Stimulated activated CD8-positive, alpha-beta memory T cell treated with anti-CD3 and anti-CD28 coated beads, Interleukin-7, amount 100 ng/mL, for 1 hour (primary cell): ENCODE measurements at places on chromosomes 5 and 9.
A peak's percentile ranks its signal among the peaks of the same experiment; 100 is the strongest.

DNA sequence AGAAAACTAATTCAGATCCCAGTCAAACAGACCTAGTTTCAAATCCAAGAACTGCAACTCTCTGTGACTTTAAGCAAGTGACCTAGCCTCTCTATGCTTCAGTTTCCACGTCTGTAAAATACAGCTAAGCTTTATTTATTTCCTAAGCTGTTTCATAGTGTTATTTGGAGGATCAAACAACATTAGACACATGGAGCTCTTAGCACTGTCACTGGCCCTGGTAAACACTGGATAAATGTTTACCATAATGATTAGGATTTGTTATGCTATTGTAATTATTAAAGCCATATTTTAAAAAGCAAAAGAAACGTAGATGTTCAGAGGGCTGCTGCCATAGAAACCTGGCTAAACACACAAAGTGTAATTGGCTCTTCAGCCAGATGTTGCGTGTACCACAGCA, 26.6 kb upstream of the C5orf58 start:
- DNase-seq: no peak

- no peak for DNase-seq
Measured at GRCh38 chr5:131939690-131940345, 5.6 kb downstream of the MEIKIN start.

DNA sequence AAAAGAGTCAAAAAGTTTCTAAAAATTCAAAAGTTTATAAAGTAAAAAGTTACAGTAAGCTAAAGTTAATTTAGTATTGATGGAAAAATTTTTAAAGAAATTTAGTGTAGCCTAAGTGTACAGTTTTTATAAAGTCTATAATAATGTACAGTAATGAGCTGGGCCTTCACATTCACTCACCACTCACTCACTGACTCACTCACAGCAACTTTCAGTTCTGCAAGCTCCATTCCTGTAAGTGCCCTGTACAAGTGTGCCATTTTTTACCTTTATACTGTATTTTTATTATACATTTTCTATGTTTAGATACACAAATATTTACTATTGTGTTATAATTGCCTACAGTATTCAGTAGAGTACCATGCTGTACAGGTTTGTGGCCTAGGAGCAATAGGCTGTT, 239.5 kb upstream of the MAP3K1 start:
- DNase-seq: no peak

DNA sequence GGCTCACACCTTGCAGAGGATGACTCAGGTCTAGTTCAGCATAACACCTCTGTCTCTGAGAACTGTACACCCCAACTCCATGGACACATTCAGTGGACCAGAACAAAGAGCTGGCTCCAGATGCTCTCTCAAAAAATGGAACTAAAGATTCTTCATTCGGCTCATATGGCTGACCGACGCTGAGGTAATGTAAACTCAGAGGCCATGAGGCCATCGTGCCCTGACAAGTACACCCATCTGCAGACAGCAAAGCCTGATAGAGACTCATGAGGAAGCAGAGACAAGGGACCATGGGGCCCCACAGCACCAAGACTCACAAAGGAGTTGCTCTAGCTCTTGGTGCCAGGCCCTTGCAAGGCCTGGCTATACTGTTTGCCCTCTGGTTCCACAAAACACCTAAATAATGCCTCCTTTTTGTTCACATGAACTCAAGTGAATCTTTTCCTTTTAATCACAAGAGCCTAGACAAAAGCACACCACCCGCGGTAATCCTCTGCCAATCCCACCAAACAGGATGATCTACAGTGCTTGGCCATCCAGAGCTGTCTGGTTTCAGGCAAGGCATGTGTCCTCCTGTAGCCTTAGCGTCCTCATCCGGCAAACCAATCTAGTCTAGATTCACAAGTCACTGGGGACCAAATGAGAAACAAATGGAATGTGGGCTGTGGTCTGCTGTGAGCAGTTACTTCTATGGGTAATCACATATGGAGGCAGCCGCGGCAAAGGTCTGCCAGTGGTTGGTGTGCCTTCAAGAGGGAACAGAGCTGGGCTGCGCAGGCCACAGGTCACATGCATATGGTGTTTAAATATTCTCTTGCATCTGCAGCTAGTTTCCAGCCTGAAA, 22.7 kb downstream of the MED27 start:
- DNase-seq: no peak

- no peak for DNase-seq
Measured at GRCh38 chr9:36144309-36145232, 8.0 kb downstream of the GLIPR2 start.

DNA sequence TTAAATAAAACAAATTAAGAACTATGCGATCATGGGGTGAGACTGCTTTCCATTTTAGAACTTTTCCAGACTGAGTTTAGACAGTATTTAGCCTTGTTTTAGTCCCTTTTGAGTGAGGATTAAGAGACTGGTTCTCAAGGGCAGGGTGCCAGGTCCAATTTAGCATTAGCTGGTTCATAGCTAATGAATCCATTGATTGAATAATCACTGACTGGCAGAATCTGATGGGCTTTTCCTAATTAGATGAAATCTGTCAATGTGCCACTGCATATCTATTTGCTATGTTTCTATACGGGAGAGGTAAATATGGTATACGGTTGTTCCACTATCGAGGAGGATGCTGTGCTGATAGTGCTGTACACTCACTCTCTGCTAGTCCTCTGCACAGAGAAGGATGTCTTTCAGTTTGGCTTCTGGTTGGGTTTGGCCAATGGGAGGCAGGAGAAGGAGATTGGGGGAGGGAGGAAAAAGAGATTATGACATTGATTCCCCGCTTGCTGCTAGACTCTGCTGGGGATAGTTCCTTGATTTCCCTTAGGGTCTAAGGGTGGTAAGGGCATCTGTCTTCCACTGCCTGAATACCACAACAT, 496.6 kb downstream of the CTNND2 start:
- no peak for DNase-seq

- DNase-seq: no peak
Measured at GRCh38 chr5:30398423-30398822, 795.1 kb upstream of the CDH6 start.

- DNase-seq: no peak
Measured at GRCh38 chr9:124262649-124262972, 4.9 kb downstream of the NEK6 start.

GRCh38 chr5:91146230-91146629, 236.9 kb downstream of the ARRDC3 start:
- no peak for DNase-seq

DNA sequence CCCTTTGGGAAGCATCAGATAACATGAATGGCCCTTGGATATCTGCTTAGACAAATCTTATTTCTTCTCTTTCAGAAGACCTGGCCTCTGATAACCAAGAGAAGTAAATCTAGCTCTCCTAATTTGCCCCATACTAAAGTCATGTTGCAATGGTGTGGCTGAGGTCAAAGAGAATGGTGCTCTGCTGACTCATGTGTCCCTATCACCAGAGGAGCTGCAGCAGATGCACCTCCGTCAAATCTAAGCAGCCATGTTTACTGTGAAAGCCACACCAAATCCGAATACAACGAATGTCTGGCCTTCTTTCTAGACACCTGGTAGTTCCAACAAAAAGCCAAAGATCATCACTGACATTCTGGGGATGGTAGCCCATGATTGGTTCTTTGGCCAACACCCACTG, 23.2 kb downstream of the RETREG1 start:
- DNase-seq: no peak

- DNase-seq: no peak
Measured at GRCh38 chr5:117133198-117133597, 558.6 kb upstream of the SEMA6A start.

GRCh38 chr5:179827680-179828079, 7.0 kb downstream of the SQSTM1 start:
- DNase-seq: no peak

GRCh38 chr9:88236511-88237478, 98.5 kb upstream of the SPATA31C2 start:
- no peak for DNase-seq

GRCh38 chr5:82676661-82677060, 398.5 kb upstream of the RPS23 start:
- no peak for DNase-seq

- no peak for DNase-seq
Measured at GRCh38 chr5:125137535-125137934, 391.1 kb upstream of the ZNF608 start.

- DNase-seq: no peak
Measured at GRCh38 chr5:138053554-138053953, 20.7 kb upstream of the FAM13B start.

GRCh38 chr9:137175345-137175961, 3.6 kb upstream of the TMEM210 start:
- no peak for DNase-seq

- no peak for DNase-seq
Measured at GRCh38 chr5:125034331-125034730, 287.9 kb upstream of the ZNF608 start.

GRCh38 chr9:71692337-71692736, 76.0 kb downstream of the CEMIP2 start:
- DNase-seq: no peak

GRCh38 chr5:89346573-89346972, 463.6 kb upstream of the MEF2C start:
- no peak for DNase-seq

- no peak for DNase-seq
Measured at GRCh38 chr5:20109326-20109725, 121.3 kb upstream of the CDH18 start.

DNA sequence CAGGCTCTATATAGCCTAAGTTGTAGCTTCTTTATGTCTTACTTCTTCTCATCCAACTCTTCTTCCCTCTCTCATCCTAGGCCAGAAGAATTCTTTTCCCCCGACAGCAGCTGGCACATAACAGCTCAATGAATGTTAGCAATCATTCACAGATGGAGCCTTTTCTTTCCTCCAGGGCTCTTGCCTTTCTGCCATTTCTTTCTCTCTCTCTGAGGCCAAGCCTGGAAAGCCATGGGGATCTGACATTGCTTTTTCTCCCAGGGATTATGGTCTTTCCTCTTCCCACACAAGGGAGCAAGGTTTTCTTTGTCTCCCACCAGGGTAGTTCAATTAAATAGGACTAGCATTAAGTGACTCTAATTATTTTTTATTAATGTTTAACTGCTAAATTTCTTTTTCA, 20.5 kb downstream of the SMIM15 start:
- DNase-seq: no peak

GRCh38 chr9:22169727-22170503, 160.8 kb upstream of the CDKN2B start:
- no peak for DNase-seq

DNA sequence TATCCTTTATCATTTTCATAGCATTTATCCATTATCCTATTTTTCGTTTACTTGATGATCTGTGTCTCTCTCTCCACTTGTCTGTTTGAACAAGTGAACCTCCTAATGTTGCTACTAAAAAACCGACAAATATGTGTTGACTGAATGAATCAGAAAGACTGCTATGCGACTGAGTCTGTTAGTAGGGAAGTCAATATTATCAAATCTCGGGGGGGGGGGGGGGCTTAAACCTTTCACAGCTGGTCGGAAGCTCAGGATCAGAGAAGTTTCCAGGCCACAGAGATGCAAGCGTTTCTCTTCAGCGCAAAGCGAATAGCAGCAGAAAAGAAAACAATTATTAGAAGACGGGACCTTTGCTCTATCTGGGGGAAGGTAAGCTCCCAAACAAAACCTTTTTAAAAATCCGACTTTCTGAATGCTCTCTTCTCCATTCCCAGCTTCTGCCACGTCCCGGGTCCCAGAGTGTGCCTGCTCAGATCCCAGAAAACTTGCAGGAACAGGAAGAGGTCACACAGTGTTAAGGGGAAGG, 412 bp downstream of the RIOK2 start:
- DNase-seq: no peak

DNA sequence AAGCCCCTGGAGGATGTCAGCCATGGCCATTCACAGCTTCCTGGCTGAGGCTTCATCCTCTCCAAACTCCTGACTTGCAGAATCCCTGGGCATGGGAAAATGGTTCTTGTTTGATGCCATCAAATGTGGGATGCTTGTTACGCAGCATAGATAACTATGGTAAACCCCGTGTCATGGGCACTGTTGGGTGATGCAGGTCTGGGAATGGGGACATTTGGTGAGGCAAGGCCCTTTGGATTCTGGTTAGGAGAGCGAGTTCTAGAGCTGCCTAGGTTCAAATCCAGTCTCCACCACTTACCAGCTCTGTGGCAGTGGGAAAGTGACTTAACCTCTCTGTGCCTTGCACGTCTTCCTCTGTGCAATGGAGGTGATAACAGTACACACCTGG, 41.7 kb upstream of the ANKRD33B start:
- DNase-seq: no peak

DNA sequence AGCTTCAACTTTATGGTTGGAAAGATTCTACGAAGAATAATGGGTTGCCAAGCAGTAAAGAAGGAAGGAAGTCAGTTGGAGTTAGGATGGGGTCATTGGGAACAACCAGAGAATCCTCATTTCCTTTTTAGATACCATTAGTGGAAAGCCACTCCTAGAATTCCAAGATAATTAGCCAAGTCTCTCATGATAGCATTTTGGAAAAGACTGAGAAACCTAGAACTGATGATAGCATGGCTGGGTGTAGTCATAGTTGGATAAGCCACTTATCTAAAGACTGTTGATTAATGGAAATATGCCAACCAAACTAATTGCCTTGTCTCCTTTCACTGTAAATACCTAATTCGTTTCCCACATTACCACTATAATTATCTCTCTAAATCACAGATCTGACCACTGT, 377.0 kb downstream of the GLIS3 start:
- no peak for DNase-seq

DNA sequence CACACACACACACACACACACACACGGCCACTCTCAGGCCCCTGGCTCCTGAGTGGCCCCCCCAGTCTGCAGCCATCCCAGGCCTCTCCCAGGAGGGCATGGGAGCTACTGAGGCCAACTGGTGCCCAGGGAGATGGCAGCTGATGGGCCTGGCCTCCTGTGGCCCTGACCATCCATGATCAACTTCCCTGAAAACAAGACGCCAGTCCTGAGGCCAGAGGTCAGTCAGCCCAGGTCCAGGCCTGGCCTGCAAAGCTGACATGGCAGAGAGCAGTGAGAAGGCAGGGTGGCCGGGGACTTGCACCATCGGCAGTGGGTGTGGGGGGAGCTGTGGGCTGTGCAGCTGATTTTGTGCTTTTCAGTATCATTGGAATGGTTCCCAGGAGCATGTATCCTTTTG, 47.0 kb downstream of the SARDH start:
- no peak for DNase-seq

DNA sequence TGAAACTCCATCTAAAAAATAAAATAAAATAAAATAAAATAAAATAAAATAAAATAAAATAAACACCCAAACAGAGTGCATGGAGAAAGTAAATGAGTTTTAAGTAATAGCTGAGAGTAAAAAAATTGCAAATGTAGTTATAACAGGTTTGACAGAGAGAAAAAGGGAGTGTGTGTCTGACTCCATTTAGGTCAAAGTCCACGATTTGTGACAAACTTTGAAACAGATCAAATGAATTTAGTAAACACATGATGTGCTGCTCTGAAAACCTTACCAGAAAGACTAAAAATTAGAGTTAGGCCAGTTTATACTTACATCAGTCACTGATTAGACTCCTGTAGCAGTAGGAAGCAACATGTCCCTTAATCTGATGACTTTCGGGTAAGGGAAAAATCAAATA, 346.6 kb downstream of the PARP8 start:
- DNase-seq: no peak

- peak; percentile 82 for DNase-seq
Measured at GRCh38 chr9:129737479-129738274, 15.2 kb downstream of the PTGES start.

- DNase-seq: no peak
Measured at GRCh38 chr9:109926421-109926869, 146.4 kb downstream of the PALM2AKAP2 start.

GRCh38 chr5:142104491-142104890, 4.1 kb upstream of the NDFIP1 start:
- no peak for DNase-seq
